ENCODE measurements at places on chromosomes 16 and 17.

GRCh38 chr17:2967515-2967914 lies 95.9 kb downstream of the OR1D5 start:
- no peak for DNase-seq

GRCh38 chr17:49848739-49849138 lies 870 bp upstream of the TAC4 start:
- DNase-seq, result no peak

- no peak for DNase-seq
Measured at GRCh38 chr17:47640076-47640475, 9.6 kb upstream of the KPNB1 start.

GRCh38 chr17:3890878-3891219 lies 2.0 kb downstream of the CAMKK1 start:
- no peak for DNase-seq

GRCh38 chr17:64297467-64298088 lies 34.5 kb upstream of the TEX2 start:
- no peak for DNase-seq

- no peak for DNase-seq
Measured at GRCh38 chr16:3480901-3481695, 14.2 kb downstream of the C16orf90 start.

- DNase-seq, result no peak
Measured at GRCh38 chr17:77245162-77245926, 104.6 kb downstream of the SEC14L1 start.

- peak; percentile 78 for DNase-seq
Measured at GRCh38 chr17:70938336-70938735, 769.0 kb downstream of the KCNJ2 start.

GRCh38 chr17:29158488-29159275 lies 21.5 kb downstream of the MYO18A start:
- DNase-seq, result no peak

DNA sequence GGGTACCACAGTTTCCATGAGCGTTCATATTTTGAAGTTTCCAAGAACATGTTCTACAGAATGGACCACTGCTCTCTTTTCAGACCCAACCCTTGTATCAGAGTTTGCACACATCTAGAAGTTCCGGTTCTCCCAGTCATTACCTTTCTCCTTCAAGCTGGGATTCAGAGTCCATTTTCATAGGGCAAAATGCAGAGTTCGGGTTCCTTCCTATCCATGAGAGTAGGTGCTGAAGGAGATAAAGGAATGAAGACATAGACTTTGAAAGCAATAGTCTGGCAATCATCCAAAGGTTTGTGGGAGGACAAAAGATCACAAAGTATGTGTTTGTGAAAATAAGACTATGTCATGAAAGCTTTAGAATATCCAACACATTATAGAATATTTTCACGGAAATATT lies 699.6 kb downstream of the MAF start:
- DNase-seq, result no peak

DNA sequence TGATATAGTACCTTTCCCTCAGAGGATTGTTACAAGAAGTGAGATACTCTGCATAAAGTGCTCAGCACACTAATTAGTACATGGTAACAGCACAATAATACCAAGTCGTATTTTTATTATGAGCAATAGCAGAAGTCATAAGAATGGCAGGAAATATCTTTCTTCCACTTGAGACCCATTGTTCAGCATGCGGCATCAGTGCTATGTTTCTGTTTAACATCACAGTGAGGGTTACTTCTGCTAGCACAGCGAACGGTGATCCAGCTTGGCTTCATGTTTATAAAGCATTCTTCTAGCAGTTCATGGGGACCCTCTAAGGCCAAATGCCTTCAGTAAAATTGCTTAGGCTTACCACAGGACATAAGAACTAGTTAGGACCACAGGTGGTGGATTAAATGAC lies 83.1 kb downstream of the MYO1D start:
- no peak for DNase-seq

- DNase-seq, result no peak
Measured at GRCh38 chr17:8231701-8232100, 16.2 kb downstream of the CTC1 start.

DNA sequence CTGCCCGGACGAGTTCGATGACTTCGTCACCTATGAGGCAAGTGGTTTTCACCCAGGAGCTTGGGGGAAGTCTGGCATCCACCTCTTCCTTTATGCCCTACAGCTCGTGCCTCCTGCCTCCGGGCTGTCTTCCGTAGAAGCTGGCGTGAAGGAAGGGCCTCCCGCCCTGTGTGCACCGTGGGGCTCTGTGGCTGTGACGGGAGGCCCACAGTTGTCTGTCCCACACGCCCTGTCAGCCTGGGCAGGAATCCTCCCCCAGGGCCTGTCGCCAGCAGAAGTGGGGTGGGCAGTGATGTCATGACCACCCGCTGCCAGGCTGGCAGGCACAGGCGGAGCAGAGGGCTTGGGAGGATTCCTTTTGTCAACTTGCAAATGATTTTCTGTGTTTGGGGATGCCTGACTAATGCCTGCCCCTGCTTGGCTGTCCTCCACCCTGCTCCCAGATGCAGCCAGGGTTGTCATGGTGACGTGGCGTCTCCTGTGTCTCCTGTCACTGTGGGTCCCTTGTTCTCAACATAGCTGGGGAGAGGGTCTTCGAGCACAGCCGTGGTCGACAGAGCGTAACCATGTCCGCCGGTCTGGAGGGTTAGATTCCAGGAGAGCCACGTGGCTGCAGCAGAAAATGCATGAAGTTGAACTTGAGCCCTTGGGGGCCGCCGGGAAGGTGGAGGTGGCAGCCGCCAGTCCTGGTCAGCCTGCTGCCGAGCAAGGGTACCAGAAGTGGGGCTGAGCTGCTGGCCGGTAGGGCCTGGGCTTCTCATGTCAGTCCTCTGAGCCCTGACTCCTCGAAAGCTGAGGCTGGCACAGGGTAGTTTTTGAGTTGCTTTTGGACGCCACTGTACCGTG lies 46.1 kb downstream of the RAB11FIP3 start:
- DNase-seq, result no peak

DNA sequence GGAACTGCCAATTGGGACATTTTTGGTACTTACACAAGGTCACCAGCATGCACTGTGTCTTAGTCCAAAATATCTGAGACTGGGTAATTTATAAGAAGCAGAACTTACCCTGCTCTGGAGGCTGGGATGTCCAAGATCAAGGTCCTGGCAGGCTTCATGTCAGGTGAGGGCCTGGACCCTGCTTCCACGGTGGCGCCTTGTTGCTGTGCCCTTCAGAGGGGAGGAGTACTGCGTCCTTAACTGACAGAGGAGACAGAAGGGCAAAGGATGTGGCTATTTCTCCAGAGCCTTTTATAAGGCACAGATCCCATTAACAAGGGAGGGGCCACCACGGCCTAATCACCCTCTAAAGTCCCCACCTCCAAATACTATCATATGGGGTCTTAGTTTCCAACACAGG lies 178.9 kb downstream of the C16orf95 start:
- no peak for DNase-seq

- no peak for DNase-seq
Measured at GRCh38 chr17:21530311-21530710, 154.2 kb downstream of the KCNJ12 start.

DNA sequence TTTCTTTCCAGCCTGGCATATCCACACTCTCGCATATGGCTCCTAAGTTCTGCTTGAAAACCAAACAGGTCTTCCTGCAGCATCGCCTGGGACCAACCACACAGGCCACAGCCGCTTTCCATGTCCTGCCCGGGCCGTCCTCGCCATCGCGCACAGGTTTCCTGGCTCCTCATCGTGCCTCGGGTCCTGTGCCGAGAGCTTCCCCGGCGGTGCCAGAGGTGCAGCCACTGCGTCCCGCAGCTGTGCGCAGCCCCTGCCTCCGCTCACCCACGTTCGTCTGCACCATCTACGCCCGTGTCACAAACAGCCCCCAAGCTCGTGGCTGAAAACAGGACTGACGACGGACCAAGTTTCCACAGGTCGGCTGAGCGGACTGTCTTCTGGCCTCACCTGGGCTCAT lies 6.3 kb upstream of the ZFPM1 start:
- DNase-seq, result no peak

GRCh38 chr17:19753661-19754463 lies 5.8 kb upstream of the ALDH3A1 start:
- peak; percentile 84 for DNase-seq

GRCh38 chr17:78238823-78239488 lies 7.5 kb downstream of the TMEM235 start:
- no peak for DNase-seq

- no peak for DNase-seq
Measured at GRCh38 chr16:4409081-4409932, 7.1 kb downstream of the CORO7 start.

- no peak for DNase-seq
Measured at GRCh38 chr17:43532581-43532980, 13.6 kb downstream of the ETV4 start.

- no peak for DNase-seq
Measured at GRCh38 chr17:82623707-82624106, 24.5 kb downstream of the WDR45B start.

DNA sequence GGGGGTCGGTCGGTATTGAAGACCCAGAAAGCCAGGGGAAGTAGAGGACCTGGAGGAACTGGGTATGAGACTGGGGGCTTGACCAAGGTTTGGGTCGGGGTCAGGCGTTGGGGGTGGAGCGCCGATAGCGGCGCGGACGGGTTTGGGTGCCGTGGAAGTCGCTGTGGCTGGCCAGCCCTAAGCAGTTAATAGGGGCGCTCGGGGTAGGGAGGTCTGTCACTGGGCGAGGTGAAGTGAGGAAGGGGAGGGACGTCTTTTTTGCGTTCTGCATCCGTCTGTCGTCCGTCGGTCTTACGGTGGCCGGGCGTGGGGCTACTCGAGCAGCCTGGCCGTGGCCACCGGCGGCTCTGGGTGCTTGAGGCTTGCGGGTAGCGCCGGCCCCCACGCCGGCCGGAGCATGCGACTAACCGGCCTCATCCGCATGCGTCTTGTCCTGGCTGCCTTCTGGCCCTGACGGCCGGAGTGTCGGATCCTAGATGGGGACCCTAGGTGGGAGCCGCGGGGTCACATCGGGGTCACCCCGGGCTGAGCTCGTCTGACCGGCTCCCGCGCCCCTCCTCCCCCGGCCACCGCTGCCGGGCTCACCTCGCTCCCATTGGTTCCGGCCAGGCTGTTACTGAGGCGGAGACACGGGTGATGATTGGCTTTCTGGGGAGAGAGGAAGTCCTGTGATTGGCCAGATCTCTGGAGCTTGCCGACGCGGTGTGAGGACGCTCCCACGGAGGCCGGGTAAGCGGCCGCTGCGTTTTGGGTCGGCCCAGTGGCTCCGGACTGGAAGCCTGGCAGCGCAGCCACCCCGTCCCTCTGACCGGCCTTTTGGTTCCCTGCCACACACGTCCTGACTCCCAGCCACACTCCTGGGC lies 10.3 kb upstream of the TMEM88 start:
- peak; percentile 96 for DNase-seq

DNA sequence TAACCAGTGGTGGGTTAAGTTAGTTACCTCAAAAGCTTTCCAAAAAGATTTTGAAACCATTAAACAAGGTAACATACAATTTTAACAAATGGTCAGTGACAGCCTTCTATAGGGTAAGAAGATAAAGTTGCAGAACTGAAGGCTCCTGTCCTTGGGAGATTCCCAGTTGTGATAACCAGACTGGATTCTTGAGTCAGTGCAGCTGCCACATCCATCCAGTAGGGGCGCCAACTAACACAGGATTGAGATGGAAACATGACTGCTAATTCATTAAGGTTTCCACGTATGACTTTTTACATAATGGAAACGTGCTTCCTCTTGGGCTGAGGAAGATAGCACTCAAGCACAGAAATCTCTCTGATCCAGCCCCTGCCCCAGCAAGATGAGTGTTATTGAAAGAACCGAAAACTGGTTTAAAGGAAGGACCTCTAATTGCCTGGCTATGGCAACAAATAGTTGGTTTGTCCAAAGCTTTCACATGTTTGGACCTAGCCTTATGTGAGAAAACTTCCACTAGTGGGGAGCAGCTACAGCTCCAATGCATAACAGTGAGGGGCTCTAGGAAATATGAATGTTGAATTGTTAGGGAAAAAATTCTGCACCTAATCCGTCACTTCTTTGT lies 269.8 kb upstream of the MYOCD start:
- peak; percentile 47 for DNase-seq

DNA sequence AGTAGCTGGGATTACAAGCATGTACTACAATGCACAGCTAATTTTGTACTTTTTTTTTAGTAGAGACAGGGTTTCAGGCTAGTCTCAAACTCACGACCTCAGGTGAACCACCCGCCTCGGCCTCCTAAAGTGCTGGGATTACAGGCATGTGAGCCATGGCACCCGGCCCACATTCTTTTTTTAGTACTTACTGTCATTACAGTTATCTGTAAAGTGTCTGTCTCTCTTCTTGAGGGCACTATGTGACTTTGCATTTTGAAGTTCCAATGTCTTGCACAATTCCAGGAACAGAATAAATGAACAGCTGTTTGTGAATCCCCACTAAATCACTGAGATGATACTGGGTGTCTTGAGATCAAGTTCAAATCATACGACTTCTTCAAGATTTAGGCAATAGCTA lies 1540.3 kb downstream of the CDH11 start:
- DNase-seq, result no peak

DNA sequence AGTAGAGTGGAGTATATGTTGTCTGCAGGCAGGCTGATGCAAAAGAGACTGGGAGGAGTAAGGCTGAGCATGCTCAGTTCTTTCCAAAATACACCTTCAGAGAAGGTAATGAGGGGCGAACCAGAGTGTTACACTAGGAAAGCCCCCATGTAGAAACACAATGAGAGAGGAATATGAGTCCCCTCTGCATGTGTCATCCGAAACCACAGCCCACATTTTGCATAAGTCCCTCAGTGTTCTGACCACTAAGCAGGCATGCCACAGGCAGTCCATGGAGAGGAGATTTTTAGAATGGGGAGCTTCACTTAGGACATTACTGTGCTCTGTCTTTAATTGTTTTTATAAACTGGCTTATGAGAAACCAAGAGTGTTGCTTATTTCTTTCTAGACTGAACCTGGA lies 32.0 kb downstream of the SLC6A2 start:
- DNase-seq, result no peak

GRCh38 chr17:12046786-12047185 lies 26.1 kb downstream of the MAP2K4 start:
- DNase-seq, result no peak

DNA sequence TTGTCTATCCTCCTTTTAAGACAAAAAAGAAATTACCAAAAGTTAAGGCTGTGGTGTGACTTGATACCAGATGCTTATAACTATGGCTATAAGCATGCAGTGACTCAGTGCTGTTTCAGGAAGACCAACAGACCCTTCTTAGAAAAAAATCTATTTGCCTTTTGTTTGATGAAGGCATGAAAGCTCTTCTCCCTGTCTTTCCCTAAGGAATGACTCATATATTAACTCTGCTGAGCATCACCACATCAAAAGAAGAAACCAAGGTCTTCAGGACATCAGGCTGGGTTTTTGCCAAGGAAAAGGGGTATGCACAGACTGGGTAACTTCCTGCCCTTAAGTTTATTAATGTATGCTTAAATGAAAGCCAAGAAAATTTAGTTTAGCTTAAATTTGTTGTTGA lies 47.1 kb downstream of the VMP1 start:
- DNase-seq, result no peak

DNA sequence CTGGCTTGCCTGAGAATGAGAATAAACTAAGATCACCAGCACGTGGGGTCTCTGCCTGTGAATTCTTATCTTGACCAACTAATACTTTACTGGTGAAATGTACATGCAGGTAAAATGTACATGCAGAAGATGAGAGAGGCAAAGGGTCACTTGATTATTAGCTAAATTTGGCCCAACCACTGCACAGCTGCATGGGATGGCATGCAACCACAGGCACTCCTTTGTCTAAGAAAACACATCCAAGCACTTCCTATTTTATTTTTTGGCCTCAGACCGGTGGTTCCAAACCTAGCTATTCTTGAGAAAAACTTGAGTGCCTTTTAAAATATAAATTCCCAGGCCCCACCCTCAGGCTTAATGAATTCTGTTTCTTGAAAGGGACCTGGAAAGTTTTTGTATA lies 77.9 kb downstream of the SYCE1L start:
- no peak for DNase-seq

- no peak for DNase-seq
Measured at GRCh38 chr17:39305978-39306377, 80.2 kb upstream of the STAC2 start.
